ENCODE measurements at places on chromosomes 13 and 19.

DNA sequence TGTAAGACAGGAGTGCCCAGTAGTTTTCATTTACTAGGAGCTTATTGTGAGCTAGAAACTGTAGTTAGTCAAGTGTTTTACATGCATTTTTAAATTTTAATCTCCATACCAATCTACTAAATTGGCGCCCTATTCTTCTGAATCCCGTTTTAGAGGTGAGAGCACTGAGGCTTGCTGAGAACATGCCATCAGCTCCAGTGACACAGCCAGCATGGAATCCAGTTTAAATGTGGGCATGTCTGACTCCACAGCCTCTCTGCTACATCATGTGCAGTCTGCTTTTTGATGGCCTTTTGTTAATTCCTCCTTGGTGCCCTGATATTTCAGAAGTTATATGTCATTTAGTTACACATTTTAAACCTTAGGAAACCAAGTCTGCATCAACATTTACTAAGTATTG lies 325.4 kb downstream of the DLEU7 start:
- no peak for DNase-seq

GRCh38 chr19:43752287-43752875 lies 2.4 kb downstream of the SMG9 start:
- no peak for DNase-seq

DNA sequence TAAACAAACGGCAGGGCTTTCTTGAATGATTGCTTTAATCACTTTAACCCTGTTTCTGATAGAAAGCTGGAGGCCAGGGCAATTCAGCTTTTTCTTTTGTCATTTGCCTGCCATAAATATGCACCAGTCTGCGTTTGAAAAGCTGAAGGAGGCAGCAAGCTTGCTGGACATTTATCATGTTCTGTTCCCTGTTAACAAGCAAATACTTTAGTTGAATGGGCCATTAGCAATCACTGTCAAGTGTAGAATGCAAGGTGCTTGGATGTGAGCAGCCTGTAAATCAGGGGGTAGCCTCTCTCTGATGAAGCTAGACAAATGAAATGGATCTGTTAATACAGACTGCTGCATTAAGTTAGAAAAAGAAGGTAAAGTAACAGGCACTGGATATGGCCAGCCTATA lies 7.6 kb downstream of the EFNB2 start:
- DNase-seq, result no peak

DNA sequence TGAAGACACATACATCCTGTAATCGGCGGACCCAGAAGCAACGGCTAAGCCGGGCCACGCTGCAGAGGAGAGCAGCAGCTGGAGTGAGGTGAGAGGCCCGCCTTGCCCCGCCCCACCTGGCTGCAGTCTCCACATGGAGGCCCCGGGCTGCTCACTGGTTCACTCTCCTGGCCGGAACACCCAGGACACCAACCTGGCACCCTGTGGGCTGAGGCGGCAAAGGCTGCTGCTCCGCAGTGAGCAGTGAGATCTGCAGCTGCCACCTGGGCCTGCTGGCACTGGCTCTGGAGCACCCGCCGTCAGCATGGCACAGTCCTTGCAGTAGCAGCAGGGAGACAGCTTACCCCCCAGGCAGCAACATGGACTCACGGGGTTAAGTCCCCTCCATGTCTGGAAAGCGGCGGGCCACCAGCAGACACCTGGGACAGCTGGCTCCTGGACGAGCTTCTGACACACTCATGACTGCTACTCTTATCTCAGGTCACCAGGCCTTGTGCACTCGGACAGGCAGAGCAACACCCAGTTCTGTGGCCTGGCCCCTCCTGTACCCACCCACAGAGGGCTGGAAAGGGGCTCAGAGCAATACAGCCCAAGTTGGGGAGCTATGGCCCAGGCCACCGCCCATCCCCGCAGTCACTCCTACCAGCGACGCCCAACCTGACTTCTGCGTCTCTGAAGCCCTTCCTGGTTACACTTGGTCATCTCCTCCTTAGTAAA lies 13.2 kb upstream of the KPTN start:
- DNase-seq, result no peak

DNA sequence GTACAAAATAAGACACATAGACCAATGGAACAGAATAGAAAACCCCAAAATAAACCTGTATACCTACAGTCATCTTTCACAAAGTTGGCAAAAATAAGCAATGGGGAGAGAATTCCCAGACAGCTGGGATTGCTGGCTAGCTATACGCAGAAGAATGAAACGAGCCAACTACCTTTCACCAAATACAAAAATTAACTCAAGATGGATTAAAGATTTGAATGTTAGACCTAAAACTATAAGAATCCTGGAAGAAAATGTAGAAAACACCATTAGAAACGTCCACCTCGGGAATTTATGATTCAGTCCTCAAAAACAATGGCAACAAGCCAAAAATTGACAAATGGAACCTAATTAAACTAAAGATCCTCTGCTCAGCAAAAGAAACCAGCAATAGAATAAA lies 408.1 kb upstream of the SLITRK1 start:
- DNase-seq, result no peak

DNA sequence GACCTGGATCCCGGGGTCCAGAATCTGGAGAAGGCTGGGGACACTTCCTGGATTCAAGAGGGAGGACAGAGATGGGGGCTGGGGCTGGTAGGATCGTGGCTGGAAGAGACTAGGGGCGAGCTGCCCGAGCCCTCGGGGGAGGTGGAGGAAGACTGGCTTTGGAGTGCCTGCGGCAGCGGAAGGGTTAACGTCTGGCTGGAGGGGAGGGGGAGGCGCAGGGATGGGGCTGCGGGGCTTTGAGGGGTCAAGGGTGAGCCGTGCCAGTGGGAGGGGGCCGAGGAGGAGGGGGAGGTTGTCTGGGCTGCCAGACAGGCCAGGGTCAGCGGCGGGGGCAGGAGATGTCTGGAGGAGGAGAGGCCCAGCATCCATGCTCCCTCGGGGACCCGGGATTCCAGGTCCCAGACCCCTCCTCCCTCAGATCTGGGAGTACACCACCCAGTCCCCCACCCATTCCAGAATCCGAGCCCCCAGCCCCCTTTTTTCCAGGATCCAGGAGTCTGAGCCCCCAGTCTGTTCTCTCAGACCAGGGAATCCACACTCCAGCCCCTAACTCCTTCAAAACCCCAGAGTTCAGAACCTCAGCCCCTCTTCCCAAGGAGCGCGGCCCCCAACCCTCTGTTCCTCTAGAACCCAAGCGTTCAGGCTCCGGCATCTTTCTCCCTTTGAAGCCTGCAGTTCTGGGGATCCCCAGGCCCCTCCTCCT lies 3.2 kb upstream of the SPACA6 start:
- no peak for DNase-seq

DNA sequence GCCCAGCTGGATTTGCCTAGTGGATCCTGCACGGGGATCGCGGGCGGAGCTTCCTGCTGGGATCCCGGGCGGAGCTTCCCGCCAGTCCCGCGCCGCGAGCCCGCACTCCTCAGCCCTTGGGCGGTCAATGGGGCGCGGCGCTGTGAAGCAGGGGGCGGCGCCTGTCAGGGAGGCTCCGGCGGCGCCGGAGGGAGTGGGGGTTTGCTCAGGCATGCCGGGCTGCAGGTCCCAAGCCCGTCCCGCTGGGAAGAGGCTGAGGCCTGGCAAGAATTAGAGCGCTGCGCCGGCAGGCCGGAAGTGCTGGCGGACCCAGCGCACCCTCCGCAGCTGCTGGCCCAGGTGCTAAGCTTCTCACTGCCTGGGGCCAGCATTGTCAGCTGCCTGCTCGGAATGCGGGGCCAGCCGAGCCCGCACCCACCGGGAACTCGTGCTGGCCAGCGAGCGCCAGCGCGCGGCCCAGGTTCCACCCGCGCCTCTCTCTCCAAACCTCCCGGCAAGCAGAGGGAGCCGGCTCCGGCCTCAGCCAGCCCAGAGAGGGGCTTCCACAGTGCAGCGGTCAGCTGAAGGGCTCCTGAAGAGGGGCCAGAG lies 119.6 kb downstream of the PRR20E start:
- DNase-seq, result no peak

DNA sequence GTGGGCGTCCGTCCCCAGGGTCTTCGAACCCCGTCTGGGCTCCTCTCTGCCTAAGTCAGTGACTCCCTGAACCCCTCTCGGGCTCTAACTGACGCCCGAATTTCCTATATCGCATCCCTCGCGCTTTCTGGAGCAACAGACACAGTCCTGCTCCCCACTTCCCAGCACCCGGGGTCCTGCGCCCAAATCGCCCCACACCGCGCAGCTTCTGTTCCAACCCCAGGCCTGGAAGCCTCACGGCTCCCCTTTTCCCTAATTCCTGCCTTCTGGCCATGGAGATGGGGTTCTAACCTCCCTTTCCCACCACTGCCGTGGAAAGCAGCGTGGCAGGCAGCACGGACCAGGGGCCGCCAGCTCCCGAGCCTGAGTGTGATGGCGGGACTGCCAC lies 1.6 kb upstream of the GRTP1 start:
- no peak for DNase-seq
